ENCODE measurements at places on chromosomes 1 and 21.
A peak's percentile ranks its signal among the peaks of the same experiment; 100 is the strongest.

DNA sequence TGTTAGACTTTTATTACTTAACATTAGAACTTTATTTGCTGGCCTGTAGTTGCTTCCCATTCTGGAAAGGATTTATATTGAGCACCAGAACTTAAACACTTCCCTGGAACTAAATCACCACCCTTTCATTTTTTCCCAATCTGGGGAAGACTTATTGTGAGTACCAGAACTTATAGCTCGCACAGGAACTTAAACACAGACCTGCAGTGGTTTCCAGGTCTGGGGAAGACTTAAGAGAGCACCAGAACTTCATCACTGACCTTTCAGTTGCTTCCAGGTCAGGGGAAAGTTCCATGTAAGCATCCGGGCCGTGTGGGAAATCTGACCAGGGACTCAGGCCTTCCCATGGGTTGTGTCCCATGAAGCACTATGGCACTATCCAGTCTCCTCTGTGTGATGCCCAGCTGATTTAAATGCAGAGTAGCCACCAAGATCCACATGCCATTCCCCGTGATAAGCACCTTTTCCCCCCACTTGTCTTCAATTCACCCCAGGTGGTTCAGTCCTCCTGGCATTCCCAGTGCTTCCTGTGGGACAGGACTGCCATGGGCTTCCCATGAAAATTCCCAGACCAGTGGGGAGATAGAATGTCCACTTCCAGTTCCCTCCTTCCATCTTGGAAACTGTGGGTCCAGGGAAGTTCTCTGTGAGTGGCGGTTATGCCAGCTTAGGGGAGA is 48.9 kb downstream of the C4BPA start:
- no peak for DNase-seq

DNA sequence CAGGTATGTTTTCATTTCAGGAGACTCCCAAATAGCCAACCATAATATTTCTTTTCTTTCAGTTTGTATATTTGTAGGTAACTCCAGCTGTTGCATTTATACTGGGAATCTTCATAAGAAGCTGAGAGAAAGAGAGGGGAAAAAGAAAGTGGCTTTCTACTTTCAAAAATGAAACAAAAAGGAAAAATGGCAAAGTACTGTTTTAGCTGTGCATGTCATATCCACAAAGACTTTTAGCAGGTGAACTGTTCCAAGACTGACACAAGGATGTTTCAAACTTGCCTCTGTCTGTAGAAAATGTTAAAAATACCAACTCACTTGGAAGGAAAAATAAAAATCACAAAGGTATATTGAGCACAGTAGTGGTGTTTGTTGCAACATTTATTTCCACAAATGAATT is 41.9 kb upstream of the CACYBP start:
- DNase-seq: no peak

DNA sequence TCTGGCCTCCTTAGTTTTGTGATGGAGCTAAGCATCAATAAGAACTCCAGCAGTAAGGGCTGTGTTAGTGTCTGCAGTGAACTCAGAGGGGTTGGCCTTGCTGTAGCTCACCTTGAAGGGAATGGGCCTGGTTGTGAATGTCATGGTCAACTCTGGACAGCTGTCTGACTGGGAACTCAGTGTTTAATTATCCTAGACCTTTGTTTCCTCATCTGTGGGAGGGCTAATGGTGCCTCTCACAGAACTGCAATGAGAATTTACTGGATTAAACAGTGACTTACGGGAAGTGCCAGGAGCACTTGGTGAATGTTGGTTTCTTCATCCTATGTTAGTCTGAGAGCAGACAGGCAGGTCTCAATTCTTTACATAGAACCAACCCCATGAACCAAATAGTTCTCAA is 23.7 kb downstream of the HMGCS2 start:
- no peak for DNase-seq

DNA sequence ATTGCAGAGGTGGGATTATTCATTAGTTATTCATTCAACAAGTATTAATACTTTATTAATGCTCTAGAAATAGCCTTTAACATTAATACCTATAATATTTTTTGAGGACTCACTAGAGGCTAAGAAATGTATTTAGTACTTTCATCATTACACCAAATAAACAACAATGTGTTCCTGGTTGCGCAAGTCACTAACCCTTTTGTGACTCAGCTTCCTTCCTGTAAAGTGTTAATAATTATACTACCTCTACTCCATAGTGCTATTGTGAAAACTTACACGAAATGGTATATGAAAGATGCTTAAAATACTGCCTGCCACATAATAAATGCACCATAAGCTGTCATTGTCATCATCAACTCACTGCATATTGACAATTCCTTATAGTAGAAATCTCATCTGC is 431.0 kb downstream of the DPYD start:
- no peak for DNase-seq

DNA sequence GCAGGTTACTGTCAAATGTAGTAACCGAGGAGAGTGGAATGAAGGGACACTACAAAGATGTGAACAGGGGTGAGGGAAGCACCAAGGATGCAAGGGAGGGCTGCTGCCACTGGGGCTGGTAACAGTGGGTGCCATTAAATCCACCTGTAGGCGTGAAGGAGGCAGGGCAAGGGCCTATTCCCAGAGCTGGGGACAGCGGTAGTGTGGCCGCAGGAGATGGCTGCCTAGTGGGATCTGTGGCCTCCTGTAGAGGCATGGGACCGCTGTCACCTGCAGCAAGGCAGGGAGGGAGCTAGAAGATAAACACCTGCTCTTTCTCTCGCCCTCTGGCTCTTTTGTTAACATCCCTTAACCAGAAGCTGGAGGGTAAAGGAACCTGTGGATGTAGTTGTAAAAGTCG is 80.5 kb upstream of the CNIH3 start:
- DNase-seq: no peak

DNA sequence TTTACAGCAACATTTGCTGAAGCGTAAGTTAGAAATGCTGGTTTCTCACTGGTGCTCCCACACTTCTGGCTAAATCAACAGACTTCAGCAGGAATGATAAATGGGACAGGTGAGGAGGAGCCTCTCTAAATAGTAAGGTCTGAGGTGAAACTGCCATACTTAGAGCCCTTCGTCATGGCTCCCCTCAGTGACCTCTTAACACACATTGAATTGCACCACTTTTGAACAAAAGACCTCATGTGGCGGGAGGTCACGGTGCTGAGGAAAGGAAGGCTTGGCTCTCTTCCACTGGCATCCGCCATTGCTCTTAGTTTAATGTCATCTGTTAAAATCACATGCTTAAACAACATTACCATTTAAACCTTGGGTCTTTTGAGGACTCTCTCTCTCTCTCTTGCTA is 3.4 kb downstream of the MAP3K7CL start:
- no peak for DNase-seq

- no peak for DNase-seq
These were observed 3.5 kb downstream of the OLFML2B start for GRCh38 chr1:162020150-162020549.

DNA sequence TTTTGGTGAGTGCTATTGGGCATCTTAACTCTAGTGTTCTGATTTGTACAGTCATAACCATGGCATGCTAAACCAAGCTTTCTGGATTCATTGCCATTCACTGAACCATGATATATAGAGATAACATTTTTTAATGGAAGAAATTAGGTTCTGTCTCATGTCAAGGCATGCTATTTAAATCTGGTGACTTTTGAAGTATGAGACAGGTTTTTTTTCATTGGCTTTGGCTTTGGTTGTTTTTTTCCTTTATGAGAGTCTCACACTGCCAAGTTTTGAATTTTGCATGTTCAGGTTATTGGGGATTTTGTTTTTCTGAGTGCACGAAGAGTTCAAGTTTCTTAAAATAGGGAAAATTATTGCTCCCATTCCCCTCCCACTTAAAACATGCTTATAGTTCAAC is 141.3 kb upstream of the ADAMTS5 start:
- DNase-seq: no peak

GRCh38 chr1:80445033-80445432 is 1355.7 kb upstream of the ADGRL2 start:
- no peak for DNase-seq

GRCh38 chr1:61782771-61783170 is 40.5 kb downstream of the PATJ start:
- DNase-seq: no peak

DNA sequence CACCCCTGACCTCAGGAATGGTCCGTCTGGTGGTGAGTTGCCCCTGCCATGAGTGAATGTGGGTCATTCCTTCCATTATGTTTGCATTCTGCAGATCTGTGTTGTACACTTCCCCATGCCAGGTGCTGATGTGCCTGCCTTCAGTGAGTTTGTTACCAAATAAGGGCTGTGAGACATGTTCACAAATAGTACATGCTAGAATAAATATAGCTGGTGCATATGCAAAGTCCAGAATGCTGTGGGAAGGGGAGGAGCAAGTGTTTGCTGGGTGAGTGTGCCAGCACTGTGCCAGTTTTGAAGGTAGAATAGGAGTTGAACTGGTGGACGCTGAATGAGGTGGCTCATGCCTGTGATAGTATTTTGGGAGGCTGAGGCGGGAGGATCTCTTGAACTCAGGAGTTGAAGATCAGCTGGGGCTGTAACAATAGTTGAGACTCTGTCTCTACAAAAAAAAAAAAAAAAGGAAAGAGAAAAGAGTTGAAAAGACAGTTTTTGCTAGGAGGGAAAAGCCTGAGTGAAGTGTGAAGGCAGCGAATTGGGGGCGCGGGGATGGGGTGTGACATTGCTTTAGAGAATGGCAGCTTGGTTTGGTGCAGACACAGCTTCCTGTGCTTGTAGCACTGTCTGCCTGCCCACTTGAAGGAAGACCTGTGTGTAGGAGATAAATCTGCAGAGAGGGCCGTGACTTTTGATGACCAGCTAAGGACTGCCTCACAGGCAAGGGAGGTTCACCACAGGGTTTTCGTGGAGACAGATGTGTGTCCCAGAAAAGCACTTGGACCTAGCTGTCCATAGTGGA is 61.1 kb downstream of the LGR6 start:
- no peak for DNase-seq

DNA sequence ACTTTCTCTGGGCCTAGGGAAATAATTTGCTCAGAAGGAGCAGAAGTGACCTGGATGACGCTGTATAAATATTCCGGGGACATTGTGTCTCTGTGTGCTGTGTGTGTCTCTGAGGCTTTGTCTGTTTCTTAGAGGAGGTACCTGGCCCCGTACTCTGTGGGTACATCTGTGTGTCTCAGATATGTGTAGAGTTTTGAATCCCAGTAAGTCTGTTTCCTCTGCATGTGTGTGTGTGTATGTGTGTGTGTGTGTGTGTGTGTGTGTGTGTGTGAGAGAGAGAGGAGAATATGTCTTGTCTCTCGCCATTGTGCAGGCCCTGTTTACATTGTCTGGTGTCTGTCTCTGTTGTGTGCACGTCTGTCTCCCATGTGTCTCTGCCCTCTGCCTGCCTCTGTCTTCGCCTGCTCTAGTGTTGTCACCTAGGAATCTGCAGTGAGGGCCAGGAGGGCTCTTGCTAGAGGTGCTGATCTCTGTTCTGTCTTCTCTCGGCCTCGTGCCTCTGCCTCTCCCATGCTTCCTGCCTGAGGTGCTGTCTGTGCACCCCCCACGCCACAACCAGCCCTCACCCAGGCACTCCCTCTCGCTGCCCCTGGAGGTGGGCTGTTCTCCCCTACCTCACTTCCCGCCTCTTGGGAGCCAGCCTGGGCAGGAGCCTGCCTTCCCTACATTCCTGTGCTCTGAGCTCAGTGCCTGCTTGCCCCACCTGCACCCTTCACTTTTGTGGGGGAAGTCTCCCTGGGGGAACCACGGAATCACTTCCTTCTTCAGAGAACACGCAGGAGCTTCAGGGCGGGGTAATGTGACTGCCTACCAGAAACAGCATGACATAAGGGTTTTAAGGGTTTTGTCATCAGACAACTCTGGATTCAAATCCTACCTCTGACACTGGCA is 5.9 kb downstream of the MAP7D1 start:
- no peak for DNase-seq

GRCh38 chr1:159197561-159198557 is 6.8 kb upstream of the ACKR1 start:
- peak; percentile 31 for DNase-seq

GRCh38 chr1:64834734-64835133 is 89.9 kb downstream of the RAVER2 start:
- DNase-seq: no peak

DNA sequence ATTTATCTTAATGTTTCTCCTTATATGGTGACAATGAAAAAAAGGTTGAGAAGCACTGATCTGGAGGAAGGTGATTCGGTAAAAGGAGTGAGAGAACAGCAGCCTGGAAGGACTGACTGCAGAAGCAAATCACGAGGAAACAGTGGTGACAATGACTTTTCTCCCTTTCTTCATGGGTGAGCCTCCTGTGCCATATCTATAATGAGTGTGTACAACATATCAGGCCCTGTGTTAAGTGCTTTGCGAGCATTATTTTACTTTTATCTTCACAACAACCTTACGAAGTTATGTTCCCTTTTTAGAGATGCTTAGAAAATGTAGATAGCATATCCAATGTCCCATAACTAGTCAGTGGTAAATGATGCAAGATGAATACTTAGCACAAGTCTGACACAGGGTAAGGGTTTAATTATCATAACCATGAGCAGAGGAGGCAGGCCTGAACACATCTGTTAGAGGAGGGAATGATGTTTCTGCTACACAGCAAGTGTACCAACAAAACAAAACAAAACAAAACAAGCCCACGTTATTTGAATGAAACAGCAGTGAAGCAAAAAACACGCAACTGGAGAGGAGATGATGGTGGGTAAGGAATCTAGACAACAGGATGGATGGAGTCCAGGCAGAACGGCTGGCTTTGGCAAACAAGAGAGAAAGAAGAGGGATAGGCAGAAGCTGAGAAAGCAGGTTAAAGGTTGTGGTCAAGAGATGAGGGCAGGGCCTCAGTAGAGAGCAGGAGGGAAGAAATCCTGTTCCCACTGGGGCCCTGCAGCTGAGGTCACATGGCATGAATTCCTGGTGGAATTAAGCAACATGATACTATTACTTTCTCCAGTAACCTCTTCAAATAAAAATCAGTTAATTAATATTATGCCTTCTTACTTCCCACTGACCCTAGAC is 29.6 kb downstream of the GNG12 start:
- DNase-seq: no peak

DNA sequence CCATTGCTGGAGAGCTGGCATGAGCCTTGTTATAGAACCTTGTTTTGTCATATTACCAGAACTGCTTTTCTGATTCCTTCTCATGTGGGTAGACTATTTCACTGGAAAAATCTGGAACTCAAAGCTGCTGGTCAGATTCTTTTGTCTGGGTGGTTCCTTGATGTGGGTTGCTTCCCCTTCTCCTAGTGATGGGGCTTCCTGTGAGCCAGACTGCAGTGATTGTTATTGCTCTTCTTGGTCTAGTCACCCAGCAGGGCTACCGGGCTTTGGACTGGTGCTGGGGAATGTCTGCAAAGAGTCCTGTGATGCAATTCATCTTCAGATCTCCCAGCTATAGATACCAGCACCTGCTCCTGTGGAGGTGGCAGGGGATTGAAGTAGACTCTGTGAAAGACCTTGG is 59.4 kb downstream of the GPR137B start:
- no peak for DNase-seq

GRCh38 chr21:27233514-27234115 is 266.7 kb upstream of the ADAMTS5 start:
- DNase-seq: no peak

- DNase-seq: no peak
These were observed 51.9 kb downstream of the DISP3 start for GRCh38 chr1:11530731-11531311.
